ENCODE measurements at places on chromosomes 6 and 20.

GRCh38 chr6:29995340-29995777 lies 53.0 kb downstream of the HLA-A start:
- peak; percentile 67 for DNase-seq

- no peak for DNase-seq
Measured at GRCh38 chr6:6803180-6803977, 214.9 kb downstream of the LY86 start.

DNA sequence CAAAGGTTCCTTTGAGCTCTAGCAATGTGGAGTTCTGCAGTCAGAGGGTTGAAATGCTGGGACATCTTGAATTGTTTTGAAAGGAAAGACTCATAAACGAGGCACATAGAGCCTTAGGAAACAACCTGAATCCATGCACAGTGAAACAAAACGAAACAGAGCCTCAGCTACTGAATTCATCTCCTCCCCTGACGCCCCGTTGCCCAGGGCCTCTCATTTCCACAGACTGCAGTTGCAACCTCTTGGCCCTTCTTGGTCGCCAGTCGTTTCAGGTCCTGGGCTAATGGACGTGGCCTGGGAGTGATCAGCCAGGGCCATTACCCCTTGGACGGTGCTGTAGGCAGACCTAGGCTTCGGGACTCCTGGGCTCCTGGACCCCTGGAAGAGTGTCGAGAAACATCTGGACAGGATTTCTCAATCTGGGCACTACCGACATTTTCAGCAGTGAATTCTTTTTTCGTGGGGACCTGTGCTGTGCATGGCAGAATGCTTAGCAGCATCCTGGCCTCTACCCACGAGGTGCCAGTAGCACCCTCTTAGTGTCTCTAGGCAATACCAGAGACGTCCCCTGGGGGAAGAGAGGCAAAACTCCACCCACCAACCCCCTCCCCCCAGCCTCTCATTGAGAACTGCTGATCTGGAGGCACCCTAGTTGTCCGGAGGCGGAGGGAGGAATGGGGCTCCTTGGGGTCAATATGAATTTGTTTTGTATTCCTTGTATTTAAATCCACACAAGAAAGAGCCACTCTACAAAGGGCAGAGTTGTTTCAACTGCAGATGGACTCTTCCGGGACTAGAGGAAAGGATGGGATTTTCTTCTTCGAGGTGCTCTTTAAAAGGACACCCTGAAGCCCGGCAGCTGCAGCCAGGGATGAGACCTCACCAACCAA lies 50.2 kb downstream of the TMEM242 start:
- DNase-seq, result no peak

DNA sequence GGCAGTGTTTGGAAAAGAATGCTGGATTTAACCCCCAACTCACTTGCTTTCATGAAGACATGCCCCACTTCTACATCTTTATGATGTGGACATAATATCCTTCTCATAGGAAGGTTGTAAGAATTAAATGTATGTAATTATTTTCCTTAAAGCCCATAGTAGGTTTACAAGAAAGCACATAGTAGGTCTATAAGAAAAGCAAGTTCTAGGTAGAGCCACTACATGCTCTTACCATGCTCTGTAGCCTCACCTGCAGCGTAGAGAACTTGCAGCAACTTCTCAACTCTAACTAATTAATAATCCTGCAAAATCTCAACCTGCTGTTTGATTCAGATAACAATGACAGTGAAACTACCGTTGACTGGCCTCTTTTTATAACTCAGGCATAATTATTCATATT lies 288.4 kb downstream of the TSHZ2 start:
- no peak for DNase-seq

GRCh38 chr20:45289942-45290676 lies 16.5 kb upstream of the RBPJL start:
- no peak for DNase-seq

GRCh38 chr6:30720738-30721197 lies 616 bp downstream of the TUBB start:
- DNase-seq, result peak; percentile 61

- DNase-seq, result no peak
Measured at GRCh38 chr6:100458841-100459591, 5.7 kb downstream of the SIM1 start.

DNA sequence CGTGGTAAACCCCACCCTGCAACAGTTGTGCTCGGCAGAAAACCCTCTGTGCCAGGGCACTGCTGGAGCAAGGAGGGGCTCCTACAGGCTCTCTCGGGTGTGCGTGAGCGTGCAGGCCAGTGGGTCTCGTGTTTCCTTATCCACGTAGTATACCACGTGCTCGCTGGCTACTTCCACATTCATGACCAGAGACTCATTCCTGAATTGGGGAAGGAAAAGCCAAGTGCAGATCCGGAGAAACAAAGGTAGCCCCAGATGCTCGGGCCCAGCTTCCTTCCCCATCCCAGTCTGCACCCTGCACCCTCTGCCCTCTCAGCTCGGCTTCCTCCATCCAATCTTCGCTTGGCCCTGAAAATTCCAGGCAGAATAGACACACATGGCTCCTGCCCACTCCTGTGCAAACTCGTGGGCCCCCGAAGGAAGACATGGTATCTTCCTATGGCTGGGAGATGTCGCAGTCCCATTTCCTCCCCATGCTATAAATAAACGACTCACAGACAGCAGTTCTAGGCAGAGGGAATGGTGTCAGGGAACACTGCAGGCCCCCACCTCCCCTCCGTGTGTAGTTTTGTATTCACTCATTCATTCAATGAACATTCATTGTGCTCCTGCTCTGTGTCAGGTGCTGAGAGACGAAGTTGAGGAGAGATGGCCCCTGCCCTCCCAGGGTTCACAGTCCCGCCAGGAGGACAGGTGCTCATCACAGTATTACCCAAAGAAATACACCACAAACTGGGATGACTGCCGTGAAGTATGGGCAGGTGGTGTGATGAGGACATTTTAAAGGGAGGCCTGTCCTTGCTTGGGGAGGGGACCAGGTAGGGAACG lies 29.6 kb downstream of the NPEPL1 start:
- peak; percentile 12 for DNase-seq

GRCh38 chr20:58256842-58257241 lies 28.4 kb upstream of the ANKRD60 start:
- DNase-seq, result peak; percentile 64

DNA sequence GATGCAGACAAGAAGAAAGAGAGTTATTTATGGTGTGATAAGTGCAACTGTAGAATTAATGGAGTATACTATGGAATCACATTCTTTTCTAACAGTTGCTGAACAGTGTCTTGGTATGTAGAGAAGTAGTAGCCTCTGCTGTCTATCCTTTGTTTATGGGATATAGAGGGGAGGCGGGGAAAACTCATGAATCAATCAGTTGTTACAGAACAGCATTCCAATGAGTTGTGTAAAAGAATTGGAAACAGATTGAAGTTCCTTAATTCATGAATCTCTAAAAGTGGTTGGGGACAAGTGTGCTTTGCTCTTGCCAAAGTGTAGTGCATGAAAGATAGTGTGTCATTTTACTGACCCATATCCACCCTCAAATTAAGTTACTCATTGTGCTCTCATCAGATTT lies 77.7 kb downstream of the FLRT3 start:
- no peak for DNase-seq

GRCh38 chr6:159093609-159094443 lies 49.0 kb upstream of the TAGAP start:
- DNase-seq, result no peak

DNA sequence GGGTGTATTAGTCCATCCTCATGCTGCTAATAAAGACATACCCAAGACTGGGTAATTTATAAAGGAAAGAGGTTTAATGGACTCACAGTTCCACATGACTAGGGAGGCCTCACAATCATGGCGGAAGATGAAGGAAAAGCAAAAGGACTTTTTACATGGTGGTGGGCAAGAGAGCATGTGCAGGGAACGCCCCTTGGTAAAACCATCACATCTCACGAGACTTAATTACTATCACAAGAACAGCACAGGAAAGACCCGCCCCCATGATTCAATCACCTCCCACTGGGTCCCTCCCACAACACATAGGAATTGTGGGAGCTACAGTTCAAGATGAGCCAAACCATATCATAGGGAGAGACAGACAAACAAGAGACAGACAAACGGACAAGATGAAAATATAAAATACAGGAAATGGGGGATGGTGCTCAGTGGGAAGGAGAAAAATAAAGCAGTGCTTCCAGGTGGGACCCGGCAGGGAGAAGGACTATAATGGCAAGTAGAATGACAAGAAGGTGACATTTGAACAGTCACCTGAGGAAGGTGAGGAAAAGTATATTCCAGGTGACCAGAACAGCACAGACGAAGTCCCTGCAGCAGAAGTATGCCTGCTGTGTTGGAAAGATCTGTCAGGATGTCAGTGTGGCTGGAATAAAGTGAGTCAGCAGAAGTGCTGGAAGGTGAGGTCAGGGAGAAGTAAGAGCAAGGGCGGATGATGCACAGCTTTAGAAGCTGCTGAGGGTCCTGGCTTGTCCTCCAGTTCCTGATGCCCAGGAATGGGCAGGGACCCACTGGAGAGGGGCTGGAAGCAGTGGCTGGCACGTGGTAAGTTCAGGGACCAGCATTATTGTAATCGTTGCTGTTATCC lies 61.1 kb downstream of the SLC2A10 start:
- DNase-seq, result no peak

- no peak for DNase-seq
Measured at GRCh38 chr6:34570066-34570833, 14.1 kb upstream of the SPDEF start.

DNA sequence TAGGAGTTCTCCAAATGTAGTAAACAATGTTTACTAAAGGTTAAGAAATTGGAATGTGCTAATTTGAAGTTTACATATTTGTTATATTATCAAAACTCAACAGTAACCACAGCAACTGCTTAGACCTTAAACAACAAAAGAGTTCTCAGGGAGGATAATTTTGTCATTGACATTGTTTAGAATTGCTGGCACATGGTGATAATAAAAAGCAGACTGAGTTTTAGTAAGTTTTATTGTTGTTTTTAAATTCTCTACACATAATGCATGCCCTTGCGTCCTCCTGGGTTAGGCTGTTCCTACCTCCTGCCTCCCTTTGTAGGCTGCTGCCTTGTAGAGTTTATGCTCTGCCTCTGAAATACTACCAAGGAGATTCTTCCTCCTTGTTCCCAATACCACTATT lies 28.7 kb downstream of the LAMA4 start:
- no peak for DNase-seq

- DNase-seq, result no peak
Measured at GRCh38 chr6:43865932-43866645, 96.1 kb downstream of the VEGFA start.

DNA sequence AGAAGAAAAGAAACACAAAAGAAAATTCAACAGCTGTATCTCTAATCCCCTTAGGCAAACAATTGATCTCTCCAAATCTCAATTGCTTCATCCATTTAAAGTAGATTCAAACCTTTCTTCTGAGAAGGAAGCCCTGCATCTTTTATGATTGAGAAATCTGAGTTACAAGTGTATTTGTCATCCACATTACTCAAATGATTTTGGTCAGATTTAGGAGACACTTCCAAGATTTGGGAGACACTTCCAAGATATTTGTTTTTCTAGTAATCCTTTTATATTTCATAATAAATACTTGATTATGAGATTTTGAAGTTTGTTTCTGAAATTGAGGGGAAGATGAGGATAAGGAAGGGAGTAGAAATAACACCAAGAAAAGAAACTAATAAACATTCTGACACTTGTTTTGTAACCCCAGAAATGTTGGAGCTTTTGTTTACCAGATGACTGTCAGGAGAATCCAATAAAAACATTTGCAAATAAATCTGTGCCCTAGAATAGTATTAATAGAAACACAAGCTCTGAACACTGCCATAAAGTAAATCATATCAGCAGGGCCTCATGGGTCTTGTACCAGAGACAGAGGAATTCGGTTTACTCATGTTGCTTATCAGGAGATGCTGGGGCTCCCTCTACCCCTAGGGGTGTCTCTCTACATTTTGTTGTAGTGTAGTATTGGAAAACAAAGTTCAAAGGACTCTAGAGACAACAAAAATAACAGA lies 314.3 kb upstream of the NT5E start:
- no peak for DNase-seq

- no peak for DNase-seq
Measured at GRCh38 chr6:47117314-47117713, 75.2 kb upstream of the ADGRF1 start.

- DNase-seq, result no peak
Measured at GRCh38 chr6:158033077-158033750, 51.6 kb downstream of the SYNJ2 start.

- no peak for DNase-seq
Measured at GRCh38 chr20:57601211-57601570, 19.0 kb downstream of the ZBP1 start.

- no peak for DNase-seq
Measured at GRCh38 chr20:29299811-29300578, 1957.5 kb upstream of the DEFB115 start.
